ENCODE measurements at places on chromosomes 11 and 22.

- DNase-seq, result no peak
Observed at GRCh38 chr22:20198557-20199319, 47.9 kb upstream of the CCDC188 start.

GRCh38 chr11:8775332-8775731 is 92.7 kb downstream of the RPL27A start:
- no peak for DNase-seq

- no peak for DNase-seq
Observed at GRCh38 chr11:122399375-122399774, 256.1 kb upstream of the UBASH3B start.

DNA sequence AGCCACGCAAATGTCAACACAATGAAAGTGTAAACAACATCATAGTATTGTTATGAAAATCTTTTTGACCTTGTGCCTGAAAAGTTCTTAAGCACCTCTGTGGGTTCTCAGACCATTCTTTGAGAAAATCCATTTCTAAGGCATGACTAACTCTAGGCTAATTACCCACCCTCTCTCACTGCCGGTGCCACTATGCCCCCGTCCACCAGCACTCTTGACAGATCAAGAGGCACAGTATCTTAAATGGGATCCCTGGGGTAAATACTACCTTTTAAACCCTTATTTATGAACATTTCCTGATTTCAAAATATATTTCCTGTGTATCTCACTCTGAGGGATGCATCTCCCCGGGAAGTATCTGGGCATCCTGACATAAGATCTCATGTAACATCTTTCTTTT is 607.5 kb downstream of the METTL15 start:
- no peak for DNase-seq

DNA sequence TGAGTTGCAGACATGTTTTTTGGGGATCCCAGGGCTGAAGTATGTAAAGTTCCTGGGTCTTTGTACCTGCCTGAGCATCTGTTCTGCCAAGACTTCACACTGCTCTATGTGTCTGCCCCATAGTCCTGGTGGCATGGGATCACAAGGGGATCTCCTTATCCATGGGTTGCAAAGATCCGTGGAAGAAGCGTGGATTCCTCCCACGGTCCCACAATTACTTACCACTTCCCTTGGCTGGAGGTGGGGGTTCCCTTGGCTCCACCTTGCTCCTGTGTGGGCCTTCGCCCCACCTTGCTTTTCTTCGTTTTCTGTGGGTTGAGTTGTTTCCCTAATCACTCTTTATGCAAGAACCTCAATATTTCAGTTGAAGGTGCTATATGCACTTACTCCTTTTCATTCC is 157.4 kb upstream of the CHORDC1 start:
- no peak for DNase-seq

GRCh38 chr11:16082095-16083055 is 274.0 kb downstream of the SOX6 start:
- DNase-seq, result no peak

DNA sequence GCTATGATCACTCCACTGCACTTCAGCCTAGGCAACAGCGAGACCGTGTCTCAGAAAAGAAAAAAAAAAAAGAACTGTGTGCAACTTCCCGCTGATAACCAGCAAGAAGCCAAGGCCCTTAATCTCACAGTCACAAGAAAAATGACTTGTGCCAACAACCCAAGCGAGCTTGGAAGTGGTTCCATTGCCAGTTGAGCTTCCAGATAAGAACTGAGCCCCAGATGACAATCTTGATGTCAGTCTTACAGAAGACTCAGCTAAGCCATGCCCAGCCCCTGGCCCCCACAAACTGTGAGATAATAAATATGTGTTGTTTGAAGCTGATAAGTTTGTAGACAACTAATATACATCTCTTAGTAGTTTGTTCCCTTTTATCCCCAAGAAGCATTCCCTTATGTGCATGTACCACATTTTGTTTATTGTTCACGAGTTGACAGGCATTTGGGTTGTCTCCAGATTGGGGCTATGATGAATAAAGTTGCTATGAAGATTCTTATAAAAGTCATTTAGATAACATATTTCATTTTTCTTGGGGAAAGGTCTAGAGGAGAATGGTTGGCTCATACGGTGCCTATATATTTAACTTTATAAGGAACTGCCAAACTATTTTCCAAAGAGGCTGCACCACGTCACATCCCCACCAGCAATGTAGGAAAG is 85.9 kb downstream of the TIMP3 start:
- DNase-seq, result no peak

All from KG1 (cell line).